Foreskin fibroblast (primary cell): ENCODE measurements at places on chromosomes 1 and 21.

- no peak for DNase-seq
Observed at GRCh38 chr1:99228153-99228552, 36.1 kb upstream of the PLPPR4 start.

GRCh38 chr1:31297277-31298247 is 730 bp downstream of the ZCCHC17 start:
- DNase-seq, result peak; percentile 18

DNA sequence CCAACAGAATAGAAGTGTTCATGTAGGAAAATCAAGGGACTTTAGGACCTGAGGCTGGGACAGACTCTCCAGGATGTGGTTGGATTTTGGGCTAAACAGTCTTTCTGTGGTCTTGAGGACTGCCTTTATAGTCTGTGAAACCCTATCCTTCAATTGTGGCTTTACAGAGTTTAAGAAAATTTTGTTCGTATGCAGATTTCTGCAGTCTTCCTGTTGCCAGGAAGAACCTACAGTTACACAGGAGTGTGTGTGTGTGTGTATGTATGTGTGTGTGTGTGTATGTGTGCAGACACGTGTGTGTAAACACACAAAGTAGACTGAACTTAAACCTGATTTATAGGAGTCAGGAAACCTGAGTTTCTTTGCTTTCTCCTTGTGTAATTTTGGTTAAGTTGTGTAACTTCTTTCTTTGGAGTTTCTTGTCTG is 22.8 kb downstream of the NEK7 start:
- DNase-seq, result no peak

DNA sequence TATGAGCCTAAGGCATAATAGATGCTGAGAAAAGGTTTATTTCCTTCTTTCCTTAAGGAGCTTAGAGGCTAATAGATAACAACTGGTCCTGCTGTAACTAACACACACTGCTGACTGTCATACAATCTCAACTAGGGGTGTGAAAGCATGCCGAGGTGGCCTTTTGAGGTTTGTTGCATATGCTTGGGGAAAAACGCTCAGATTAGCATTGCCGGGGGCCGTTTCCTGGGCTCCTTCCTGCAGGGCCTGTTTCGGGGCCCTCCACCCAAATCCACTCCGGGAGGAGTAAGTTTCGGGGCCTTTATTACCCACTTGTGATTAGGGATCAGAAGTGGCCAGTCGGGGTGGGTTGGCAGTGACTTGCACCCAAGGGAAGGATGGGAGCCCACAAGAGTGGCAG is 27.2 kb upstream of the RCSD1 start:
- no peak for DNase-seq

DNA sequence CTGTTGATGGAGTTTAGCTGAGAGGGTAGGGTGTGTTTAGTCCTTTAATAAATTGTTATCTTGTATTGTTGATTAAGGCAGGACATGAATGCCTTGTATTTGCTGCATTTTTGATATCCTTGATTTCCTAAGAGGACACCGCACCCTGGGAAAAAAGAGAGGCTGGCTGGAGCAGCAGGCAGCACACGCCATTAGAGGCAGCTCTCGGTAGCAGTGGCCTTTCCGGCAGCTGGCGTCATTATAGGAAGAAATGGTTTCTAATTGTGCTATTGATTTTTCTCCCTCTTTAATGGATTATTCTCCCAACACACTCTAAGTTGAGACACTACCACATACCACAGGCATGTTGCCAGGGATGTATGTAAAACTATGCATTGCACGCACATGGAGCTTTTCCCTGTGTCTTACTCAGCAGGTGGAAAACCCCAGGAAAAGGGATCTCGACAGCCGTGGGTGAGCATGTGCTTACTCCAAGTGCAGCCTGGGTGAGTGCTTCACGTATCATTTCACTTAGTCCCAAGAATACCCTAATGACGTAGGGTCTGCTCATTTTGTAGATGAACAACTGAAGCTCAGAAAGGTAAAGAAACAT is 440.4 kb upstream of the RUNX1 start:
- DNase-seq, result no peak

- DNase-seq, result no peak
Observed at GRCh38 chr1:14190508-14190907, 408.0 kb upstream of the KAZN start.

- no peak for DNase-seq
Observed at GRCh38 chr1:198328458-198329032, 171.7 kb downstream of the NEK7 start.

DNA sequence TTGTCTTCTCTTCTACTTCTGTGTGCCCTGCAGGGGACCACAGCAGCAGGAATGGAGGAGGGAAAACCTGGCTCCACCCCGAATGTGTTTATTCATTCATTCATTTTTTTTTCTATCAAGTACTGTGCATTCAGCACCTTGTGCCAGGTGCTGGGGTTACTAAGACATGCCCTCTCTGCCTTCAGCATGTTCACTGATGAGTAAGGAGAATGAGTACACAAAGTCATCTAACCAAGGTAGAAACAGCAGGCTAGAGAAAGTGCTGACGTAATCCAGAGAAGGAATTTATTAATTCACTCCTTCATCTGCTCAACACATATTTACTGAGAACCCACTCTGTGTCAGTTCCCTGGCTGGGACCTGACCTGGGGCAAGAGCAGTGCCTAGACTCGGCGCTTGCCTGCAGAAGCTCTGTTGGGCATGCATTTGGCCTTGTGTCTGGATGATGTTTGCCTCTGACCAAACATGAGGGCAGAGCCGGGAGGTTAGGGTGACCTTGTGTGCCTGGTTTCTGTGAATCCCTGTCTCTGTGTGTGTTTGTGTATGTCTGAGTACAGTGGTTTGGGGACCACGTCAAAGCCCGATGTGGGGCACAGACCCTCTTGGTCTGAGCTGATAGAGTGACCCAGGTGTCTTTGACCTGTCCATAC is 3.3 kb upstream of the MYOG start:
- DNase-seq, result no peak

- no peak for DNase-seq
Observed at GRCh38 chr1:245108909-245109308, 45.9 kb upstream of the KIF26B start.

GRCh38 chr1:22225858-22226589 is 83.1 kb upstream of the WNT4 start:
- DNase-seq, result no peak

DNA sequence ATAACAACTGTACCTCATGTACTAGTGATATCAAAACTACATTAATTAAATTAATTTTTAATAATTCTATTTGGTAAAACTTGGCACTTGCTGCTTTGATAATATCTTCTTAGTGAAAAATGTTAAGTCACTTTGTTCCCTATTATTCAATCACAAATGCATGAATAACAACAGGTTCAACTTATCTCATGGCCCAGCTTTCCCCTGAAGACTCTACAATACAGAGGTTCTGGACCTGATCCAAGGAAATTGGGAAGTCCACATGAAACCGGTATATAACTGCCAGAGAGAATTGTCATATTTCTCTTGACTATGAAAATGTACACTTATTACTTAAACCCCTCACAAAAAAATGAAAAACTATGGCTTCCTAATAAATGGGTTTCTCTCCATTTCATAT is 33.9 kb upstream of the PTPRC start:
- no peak for DNase-seq

DNA sequence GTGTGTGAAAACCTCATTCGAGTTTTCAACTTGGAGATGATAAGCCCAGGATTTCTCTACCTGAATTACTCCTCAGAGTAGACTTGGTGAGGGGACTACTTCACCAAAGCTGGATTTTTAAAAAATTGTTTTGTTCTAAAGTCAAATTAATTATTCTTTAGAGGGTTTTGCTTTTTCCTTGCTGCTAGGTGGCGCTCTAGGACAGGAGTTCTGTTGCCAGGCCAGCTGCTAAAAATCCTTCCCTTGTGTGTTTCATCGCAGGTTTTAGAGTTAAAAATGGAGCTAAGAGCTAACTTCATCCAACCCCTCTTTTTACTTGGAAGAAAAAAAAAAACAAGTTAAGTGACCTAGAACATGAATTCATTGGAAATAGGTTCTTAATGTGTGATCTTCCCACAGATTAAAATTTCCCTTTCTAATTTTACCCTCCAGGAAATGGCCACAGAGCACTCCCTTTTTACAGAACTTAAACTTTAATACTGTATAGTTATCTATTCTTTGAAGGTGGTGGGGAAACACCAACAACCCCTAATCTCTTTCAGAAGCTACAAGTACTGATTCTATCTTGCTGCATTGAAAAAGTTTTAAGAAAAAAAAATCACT is 36.7 kb upstream of the FAM163A start:
- DNase-seq, result peak; percentile 31

- DNase-seq, result peak; percentile 48
Observed at GRCh38 chr1:36609241-36610027, 126.7 kb upstream of the CSF3R start.

- DNase-seq, result peak; percentile 46
Observed at GRCh38 chr1:15354580-15354965, 55.1 kb upstream of the EFHD2 start.

GRCh38 chr1:90402893-90403849 is 313.9 kb downstream of the BARHL2 start:
- peak; percentile 26 for DNase-seq

DNA sequence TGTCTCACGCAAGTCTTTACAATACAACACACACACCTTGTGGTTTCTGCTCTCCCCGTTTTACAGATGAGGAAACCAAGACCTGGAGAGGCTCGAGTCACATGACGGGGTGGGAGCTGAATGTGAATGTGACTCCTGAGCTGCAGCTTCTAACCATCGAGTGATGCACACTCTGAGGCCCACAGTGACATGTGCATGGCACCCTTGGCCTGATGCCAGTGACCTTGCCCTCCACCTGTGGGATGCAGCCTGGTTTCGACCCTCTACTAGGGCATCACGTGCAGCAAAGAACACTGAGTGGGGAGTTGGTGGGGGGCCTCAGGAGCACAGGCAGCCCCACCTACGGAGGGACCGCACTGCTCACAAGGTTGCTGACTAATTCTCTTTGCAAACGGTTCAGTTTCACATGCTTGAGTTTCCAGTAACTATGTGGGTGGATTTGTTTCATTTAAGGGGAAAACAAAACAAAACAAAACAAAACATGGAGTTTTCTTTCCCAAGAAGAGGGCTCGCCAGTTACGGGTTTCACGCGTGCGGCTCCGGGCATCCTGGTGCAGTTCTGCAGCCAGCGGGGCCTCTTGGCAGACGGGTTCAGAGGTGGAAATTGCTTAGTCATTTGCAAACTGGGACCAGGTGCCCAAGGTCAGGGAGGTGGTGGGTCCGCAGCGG is 22.9 kb downstream of the SPSB1 start:
- peak; percentile 51 for DNase-seq

DNA sequence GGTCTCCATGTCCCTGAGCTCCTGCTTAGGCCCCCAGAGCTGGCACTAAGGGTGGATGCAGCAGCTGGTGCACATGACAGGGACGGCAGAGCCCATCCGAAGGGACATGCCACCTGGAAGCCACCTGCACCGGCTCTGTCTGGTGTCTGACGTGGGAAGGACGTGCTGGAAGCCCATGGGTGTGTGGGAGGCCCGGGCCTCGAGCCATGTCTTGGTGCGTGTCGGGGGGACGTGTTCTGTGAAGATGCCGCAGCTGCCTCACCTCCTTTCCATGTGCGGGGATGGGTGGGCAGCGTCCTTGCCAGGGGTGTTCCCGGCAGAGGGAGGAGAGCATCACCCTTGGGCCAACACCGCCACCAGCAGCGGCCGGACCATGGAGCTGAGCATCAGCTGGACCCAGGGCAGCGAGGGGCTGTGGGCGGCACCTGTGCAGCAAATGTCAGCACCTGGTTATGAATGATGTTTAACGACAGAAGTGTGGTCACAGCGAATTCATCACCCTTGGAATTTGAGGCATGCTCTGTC is 15.5 kb upstream of the POFUT2 start:
- no peak for DNase-seq

DNA sequence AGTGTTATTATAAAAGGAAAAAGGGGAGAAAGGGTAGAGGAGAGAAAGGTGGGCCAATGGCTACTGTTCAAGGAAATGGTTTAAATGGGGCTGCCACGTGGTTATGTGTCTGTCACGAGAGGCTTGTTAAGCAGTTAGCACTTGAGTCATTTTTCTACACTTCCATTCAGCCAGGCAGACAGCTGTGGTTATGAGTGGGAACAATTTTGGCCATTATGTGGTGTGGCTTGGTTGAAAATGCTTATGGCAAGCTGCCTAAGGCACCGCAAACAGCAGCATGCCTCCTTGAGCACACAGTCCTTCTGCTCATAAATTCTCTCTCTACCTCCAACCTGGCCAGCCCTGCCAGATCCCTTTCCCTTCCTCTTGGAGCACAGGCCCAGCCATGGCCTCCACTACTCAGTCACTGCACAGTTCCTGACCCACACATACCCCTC is 3.2 kb upstream of the SRM start:
- no peak for DNase-seq

DNA sequence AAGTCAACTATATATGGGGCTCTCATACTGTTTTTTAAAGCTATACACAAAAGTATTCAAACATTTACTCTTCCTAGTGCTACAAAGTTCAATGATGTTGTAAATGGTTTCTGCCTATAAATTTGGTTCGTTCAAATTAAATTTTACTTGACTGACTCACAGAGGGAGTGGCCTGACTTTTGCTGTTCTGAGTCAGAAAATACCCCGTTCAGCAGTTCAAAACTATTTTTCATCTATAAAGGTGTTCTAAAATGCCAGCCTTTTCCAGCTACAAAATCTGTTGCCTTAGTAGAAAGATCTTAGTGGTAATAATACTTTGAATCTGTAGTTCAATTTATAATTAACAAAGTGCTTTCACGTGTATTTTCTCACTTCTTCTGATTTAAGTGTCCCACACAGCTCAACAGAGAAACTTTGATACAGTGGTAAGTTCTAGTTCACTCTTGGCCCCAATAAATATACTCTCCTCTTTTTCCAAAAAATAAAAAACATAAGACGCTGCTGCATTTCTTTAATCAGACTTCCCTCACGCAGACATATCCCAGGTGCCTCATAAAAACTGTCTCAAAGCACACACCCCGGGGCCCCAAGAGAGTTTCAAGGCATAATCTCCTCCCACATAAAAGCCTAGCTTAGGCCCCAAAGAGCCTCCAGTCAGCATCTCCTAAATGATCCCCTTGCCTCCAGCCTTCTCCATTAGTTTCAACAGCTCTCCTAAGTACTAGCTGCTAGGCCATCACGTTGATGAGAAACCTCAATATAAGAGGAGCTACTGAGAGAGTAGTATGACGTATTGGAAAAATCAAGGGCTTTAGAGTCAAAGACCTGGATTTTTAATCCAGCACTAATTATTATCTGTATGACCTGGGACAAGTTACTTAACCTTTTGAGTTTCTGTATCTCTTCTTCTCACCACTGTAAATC is 3.2 kb downstream of the PTP4A2 start:
- DNase-seq, result peak; percentile 78

DNA sequence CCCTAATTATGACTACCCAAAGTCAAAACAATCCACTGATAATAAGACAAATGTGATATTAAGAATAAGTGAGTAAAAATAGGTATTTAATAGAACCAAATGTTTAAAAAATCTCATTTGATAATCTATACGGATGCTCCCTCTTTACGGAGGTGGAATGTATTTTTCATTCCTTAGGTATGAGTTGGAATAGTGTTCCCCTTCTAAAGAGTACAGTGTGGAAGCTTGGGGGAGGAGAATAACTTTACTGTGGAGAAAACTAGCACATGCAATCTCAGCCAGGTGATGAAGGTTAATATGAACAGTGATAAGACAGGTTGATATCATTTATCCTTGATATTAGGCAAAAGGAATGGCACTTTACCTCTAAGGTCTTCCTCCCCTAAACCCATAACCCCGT is 74.6 kb downstream of the GPR88 start:
- no peak for DNase-seq
